ENCODE measurements at places on chromosomes 1 and 21.

GRCh38 chr1:229950020-229950419 lies 117.0 kb upstream of the GALNT2 start:
- DNase-seq: no peak

- no peak for DNase-seq
These were observed 4.1 kb downstream of the NRIP1 start for GRCh38 chr21:15060543-15061175.

- DNase-seq: no peak
These were observed 785.8 kb upstream of the ADGRL4 start for GRCh38 chr1:79792219-79792930.

- no peak for DNase-seq
These were observed 31.8 kb downstream of the RABIF start for GRCh38 chr1:202857136-202857610.

GRCh38 chr1:201665036-201665435 lies 126.1 kb downstream of the NAV1 start:
- no peak for DNase-seq

DNA sequence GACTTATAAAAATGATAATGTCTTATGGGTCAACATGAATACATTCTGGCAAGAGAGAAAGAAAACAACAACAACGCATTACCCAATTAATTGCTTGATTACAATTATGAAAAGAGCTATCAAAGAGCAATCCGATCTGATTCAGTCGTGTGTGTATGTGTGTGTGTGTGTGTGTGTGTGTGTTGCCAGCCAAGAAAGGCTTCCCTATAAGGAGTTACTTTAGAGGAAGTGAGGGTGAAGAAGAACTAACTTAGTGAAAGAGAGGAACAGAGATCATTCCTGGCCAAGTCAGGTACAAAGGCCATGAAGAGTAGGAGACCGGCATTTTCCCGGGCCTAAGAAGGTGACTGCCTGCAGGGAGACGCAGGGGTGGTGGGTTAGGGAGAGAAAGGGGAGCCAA lies 9.4 kb downstream of the TMEM35B start:
- DNase-seq: no peak

- no peak for DNase-seq
These were observed 40.0 kb downstream of the EPHB2 start for GRCh38 chr1:22750685-22751051.

GRCh38 chr1:167714439-167715156 lies 7.2 kb upstream of the MPZL1 start:
- peak; percentile 86 for DNase-seq

DNA sequence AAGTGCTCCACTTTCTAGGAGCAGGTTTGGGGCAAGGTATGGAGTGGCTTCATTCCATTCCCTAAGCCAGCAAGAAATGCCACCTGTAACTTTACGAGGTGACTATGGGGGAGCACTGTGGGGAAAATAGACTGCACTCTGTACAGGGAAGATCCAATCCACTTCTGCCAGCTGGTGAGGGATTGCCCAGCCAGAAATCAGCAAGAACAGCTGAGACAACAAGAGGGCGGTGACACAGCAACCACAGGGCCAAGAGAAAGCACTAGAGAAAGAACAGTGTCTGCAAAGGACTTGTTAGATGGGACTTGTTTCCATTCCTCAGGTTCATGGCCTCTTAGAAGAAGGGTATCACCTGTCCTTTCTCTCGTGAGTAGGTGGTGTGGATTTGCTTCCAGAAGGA lies 19.6 kb downstream of the CAPN8 start:
- no peak for DNase-seq

GRCh38 chr1:44698138-44698537 lies 23.6 kb downstream of the ARMH1 start:
- no peak for DNase-seq

DNA sequence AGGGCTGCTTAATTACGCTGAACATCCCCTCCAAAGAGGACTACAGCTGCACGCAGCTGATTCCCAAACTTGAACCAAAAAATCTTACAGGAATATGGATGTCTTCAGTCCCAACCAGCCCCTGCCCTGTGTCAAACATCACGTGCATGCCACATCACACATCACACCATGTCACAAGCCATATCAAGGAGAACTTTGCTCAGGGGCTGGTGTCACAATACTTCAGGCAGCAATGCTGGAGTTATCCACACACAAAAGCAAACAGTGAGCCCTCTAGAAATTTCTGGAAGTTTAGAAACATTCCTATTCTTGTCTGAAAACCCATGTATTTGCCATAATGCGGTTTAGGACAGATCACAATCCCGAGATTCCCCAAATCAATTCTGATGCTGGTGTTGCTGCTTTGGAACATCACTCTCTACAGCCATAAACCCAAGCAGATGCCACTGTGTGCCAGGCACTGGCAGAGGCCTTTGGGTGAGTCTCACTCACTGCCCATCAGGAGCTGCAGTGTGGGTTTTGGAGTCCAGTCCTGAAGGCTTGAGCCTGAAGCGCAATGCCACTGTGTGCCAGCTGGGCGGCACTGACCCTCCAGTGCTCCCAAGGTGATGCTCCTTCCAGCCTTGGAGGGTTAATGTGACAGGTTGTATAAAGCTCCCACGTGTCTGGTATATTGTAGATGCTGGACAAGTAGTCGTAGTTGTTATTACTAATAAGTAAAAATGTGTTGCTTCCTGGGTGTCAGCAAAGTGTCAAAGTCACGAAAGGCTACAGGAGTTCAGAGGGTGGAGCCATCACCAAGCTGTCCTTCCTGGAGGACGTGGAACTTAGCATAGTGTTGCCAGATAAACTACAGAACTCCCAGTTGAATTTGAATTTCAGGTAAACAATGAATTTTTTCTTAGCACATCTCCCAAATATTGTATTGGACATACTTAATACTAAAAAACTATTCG lies 20.1 kb upstream of the EFNA1 start:
- DNase-seq: no peak

- DNase-seq: no peak
These were observed 168.5 kb upstream of the RUNX1 start for GRCh38 chr21:35217504-35218060.

- DNase-seq: no peak
These were observed 18.6 kb downstream of the CD247 start for GRCh38 chr1:167499664-167500101.

GRCh38 chr1:224329484-224329841 lies 509 bp downstream of the NVL start:
- DNase-seq: no peak

DNA sequence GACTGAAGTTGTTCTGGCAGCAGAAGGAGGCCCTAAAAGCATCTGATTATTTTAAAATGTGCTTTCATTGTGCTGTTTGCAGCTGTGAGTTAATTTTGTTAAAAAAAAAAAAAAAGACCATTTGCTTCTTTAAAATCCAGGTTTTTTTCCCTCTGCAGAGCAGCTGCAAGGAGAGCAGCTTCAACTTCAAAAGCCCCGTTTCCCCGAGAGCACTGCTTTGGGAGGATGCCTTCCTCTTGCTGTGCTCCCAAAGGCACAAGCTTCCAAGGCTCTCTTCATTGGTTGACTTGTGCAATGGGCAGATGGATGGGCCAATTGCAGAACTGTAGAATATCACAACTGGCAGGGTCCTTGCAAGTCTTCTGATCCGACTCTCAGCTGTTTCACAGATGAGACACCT lies 459.2 kb upstream of the PKN2 start:
- DNase-seq: no peak

- DNase-seq: no peak
These were observed 334.7 kb downstream of the AMY1C start for GRCh38 chr1:104084380-104084779.

DNA sequence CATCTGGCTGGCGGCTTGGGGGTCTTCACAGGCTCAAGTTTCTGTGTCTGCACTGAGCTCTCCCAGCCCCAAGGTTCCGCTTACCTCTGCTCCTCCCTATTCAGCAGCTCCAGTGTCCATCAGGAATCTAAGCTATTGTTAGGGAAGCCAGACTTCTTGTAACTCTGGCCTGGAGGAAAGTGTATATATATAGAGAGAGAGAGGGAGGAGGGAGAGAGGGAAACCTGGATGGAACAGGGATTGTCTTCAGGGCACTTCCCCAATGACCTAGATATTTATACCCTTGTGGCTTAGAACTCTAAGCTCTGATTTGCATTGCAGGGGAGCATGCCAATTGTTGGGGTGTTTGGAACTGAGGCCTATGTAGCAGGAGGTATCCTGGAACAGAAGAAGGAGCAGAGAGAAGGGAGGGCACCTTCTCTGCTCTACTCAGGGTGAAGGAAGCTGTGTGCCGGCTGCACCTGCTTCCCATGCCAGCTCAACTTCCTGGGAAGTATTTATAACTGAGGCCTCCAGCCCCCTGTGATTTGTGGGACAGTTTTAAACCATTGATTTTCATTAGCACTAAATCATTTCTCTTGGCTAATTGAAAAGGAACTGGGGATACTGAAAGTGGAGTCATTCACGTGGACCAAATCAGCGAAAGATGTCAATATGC lies 70.9 kb downstream of the NAV1 start:
- DNase-seq: no peak

- no peak for DNase-seq
These were observed 81.3 kb downstream of the GRIK3 start for GRCh38 chr1:36953061-36953460.

DNA sequence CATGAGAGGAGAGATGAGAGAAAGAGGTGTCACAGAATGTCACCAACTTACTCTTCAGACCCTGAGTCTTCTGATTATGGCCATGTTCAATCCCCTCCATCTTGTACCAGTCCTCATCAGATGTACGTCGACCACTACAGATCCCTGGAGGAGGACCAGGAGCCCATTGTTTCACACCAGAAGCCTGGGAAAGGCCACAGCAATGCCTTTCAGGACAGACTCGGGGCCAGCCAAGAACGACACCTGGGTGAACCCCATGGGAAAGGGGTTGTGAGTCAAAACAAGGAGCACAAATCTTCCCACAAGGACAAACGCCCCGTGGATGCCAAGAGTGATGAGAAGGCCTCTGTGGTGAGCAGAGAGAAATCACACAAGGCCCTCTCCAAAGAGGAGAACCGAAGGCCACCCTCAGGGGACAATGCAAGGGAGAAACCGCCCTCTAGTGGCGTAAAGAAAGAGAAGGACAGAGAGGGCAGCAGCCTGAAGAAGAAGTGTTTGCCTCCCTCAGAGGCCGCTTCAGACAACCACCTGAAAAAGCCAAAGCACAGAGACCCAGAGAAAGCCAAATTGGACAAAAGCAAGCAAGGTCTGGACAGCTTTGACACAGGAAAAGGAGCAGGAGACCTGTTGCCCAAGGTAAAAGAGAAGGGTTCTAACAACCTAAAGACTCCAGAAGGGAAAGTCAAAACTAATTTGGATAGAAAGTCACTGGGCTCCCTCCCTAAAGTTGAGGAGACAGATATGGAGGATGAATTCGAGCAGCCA lies 8.0 kb downstream of the ELOA start:
- peak; percentile 15 for DNase-seq

DNA sequence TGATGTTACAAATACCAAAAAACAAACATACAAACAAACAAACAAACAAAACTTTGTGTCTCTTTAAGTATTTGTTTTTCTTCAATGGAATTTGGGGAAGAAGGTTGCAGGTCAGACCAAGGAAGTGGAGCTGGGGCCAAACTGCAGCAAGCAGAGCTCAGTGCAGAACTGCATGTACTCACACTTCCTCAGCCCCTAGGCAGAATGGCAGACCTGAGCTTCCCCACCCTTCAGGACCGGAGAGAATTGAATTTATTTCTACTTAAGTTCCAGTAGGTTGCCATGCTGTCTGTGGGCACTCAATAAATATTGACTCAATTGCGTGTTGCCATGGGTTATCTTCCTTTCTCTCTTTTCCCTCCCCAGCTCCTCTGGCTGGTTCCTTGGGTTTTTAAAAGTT lies 173.6 kb downstream of the PTGER3 start:
- no peak for DNase-seq

- DNase-seq: no peak
These were observed 137.5 kb upstream of the HMGB4 start for GRCh38 chr1:33726274-33726804.

DNA sequence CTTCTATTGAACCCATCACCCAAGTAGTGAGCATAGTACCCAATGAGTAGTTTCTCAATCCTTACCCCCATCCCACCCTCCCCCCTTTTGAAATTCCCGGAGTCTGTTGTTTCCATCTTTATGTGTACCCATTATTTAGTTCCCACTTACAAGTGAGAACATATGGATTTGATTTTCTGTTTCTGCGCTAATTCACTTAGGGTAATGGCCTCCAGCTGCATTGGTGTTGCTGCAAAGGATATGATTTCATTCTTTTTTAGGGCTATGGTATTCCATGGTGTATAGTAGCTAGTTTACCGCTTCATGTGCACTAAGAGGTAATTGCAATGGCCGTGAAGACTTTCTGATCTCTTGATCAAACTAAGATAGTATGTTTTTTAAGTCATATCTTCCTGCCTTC lies 107.5 kb upstream of the SERTAD4 start:
- no peak for DNase-seq

GRCh38 chr1:79899914-79900313 lies 893.4 kb upstream of the ADGRL4 start:
- DNase-seq: no peak

- no peak for DNase-seq
These were observed 83.4 kb upstream of the KCNE2 start for GRCh38 chr21:34280389-34280795.

DNA sequence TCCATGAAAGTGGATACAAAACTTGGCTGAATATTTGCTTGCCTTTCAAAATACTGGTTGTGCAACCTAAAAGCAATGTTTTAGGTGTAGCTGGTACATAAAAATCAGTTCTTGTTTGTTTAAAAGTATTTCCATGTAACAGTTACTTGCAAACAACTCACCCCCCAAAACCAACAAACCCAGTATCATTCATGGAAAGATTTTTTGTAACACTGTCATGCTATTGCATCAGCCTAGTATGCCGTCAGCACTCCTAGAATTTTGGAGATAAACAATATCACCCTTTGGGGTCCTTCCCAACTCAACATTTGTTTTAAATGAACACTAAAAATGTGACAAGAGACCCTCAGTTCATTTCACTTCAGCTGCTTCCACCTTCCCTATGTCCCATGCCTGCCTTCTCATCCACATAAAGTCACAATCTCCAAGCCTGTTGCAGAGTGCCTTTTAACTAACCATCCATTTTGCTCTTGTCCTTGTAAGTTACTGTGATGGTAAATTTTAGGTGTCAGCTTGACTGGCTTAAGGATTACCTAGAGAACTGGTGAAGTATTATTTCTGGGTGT lies 425.3 kb downstream of the DUSP10 start:
- no peak for DNase-seq

DNA sequence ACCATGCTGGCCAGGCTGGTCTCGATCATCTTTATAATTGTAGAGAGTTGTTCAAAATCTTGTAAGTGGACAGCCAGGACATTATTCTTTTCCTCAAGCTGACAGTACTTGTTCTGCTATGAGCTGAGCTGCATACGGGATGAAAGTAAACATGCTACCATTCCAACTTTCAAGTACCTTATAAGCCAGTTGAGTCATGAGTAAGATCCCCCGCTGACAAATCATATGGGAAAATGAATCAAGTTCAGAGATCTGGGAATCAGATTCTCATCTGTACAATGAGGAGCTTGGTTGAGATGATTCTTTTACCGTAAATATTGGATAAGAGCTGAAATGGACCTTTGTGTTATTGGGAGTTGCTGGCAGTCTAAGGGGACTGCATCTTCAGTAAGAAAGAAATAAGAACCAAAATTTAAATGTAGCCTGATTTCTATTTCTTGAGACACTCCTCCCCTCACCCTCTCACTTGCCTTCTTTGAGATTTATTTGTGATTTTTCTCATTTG lies 62.7 kb downstream of the CENPF start:
- DNase-seq: no peak

GRCh38 chr1:226938903-226939437 lies 1.1 kb upstream of the COQ8A start:
- no peak for DNase-seq

GRCh38 chr21:27306206-27306605 lies 339.3 kb upstream of the ADAMTS5 start:
- no peak for DNase-seq

- no peak for DNase-seq
These were observed 1260.7 kb downstream of the PLA2G4A start for GRCh38 chr1:188089461-188089860.

GRCh38 chr1:3034728-3035562 lies 13.7 kb downstream of the ACTRT2 start:
- DNase-seq: no peak

All from GDM1 (cell line).